ENCODE measurements at places on chromosomes 4 and X.

DNA sequence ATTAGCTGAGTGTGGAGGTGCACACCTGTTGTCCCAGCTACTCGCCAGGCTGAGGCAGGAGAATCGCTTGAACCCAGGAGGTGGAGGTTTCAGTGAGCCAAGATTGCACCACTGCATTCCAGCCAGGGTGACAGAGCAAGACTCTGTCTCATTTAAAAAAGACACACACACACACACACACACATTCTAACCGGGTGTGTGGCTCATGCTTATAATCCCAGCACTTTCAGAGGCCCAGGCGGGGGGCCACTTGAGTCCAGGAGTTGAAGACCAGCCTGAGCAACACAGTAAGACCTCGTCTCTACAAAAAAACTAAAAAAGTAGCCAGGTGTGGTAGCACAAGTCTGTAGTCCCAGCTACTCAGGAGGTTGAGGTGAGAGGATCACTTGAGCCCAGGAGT, 152.3 kb downstream of the LRBA start:
- DNase-seq = no peak

GRCh38 chrX:26649534-26649933, 433.6 kb downstream of the MAGEB5 start:
- DNase-seq = no peak

GRCh38 chrX:95885074-95885473, 799.6 kb upstream of the DIAPH2 start:
- DNase-seq = no peak

GRCh38 chrX:19059067-19059466, 63.2 kb downstream of the ADGRG2 start:
- DNase-seq = no peak

Measured in CD4-positive, alpha-beta memory T cell (primary cell).